ENCODE measurements at places on chromosomes 4 and X. TPM values are rescaled to one million over a fixed set of nuclear protein-coding genes. Genes with fewer than 3 reads are reported as not detected.

NAP1L2 gene
- 3.8 TPM for polyA plus RNA-seq

USP9X gene
- polyA plus RNA-seq = 74.2 TPM

DIPK2B gene
- polyA plus RNA-seq = 8.4 TPM

SH3TC1 gene
- polyA plus RNA-seq = 24.4 TPM

CFI gene
- polyA plus RNA-seq = 85.5 TPM

SHROOM3 gene
- polyA plus RNA-seq = 33.4 TPM

DNA sequence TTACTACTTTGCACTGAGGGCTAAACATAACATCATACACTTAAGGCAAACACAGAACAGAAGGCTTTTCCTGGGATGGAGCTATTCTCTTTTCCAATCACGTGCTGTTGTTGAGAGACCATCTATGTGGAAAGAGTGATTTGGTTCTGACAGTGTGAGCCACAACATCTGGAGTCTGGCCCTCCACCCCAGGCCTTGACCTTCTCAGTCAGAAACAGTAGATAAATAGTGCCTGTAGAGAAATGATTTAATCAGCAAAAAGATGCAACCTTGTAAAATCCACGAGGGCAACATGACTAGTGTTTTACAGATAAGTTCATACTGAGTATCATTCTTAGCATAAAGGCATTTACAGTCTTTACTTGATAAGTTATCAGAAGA, 10.8 kb upstream of the SFRP2 start:
- no peak for DNase-seq

- DNase-seq = no peak
Measured at GRCh38 chrX:42797651-42798269, 19.8 kb upstream of the PPP1R2C start.

- DNase-seq = no peak
Measured at GRCh38 chrX:93711076-93711475, 37.1 kb downstream of the FAM133A start.

DNA sequence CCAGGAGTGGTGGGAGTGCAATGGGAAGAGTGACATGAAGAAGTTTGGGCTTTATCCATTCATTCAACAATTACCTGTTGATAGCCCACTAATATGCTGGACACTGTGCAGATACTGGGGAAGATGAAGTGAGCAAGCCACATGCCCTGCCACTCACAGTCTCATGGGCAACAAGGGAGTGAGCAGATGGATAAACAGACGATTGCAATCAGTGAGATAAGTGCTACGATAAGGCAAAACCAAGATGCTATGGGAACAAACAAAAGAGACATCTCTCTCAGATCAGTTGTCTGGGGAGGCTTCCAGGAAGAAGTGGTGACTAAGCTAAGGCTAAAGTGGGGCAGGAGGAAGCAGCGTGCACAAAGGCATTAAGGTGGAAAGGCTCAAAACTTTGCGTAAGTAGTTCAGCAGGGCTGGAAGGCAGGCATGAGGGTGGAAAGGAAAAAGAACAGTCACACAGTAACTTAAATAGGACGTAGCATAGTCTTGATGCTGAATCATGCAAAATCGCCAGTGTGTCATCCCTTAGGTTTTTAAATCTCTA, 31.7 kb downstream of the GAB3 start:
- no peak for DNase-seq

DNA sequence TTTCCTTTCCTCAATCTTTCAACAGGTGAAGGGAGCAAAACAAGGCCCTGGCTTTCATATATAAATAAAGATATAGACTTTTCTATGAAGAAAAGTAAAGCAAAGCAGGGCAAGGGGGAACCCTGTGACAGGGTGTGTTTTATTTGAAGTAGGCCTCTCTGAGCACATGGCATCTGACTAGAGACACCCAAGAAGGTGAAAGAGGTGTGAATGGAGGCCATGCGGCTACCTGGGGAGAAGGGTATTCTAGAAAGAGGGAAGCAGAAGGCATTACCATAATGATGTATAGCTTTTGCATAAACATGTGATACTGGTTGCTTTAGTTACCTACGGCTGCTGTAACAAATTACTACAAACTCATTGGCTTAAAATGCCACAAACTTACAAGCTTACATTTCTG, 75.8 kb downstream of the DHX15 start:
- DNase-seq = no peak

DNA sequence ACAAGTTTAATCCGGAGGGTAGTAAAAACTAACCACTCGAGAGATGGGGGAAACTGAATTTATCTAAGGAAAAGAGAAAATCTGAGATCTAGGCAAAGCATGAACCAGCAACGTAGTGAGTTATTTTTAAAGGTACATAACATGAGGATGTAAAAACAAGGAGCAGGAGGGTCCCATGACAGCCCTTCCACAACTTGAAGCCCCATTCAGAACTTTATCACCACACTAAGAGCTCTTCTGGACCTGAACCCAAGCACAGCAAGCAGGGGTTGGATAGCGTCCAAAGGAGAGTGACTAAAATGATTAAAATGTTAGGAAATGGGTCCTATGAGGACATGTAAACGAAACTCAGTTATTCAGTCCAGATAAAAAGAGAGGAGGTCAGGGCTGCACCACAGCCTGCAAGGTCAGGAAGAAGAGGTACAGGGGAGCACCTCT, 16.2 kb downstream of the SH3RF1 start:
- DNase-seq = no peak

DNA sequence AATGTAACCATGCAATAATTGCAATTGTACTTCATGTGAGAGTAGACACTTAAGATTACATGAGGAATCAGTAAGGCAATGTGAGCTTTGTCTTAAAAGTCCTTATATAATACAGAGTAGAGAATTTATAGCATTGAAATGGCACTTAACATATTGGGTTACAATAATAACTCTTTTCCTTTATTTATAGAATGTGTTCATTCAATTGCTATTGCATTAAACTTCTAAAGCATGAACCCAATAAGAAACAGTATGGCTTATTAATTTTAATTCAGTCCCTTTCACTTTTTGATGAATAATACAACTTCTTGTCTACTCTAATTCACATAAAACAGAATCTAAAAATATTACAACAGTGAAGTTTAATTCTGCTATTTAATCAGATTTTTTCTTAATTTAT, 174.2 kb upstream of the PABPC4L start:
- no peak for DNase-seq

DNA sequence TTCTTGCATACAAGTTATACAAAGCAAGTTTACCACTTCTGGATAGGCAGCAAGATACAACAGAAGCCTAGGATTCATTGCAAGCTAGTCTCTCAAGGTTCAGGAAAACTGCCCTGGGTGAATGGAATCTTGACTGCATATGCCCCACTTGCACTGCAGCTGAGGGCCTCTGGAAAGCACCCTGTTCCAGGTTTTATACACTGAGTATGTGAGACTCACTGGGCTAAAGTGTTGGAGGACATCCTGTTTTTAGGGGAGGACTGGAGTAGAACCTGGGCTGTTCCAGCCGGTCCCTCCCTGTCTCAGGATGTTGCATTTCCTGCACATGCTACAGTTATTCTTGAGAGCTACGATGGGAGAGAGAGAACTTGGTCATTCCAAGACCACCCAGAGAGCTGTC, 168.5 kb upstream of the NUDT6 start:
- no peak for DNase-seq

DNA sequence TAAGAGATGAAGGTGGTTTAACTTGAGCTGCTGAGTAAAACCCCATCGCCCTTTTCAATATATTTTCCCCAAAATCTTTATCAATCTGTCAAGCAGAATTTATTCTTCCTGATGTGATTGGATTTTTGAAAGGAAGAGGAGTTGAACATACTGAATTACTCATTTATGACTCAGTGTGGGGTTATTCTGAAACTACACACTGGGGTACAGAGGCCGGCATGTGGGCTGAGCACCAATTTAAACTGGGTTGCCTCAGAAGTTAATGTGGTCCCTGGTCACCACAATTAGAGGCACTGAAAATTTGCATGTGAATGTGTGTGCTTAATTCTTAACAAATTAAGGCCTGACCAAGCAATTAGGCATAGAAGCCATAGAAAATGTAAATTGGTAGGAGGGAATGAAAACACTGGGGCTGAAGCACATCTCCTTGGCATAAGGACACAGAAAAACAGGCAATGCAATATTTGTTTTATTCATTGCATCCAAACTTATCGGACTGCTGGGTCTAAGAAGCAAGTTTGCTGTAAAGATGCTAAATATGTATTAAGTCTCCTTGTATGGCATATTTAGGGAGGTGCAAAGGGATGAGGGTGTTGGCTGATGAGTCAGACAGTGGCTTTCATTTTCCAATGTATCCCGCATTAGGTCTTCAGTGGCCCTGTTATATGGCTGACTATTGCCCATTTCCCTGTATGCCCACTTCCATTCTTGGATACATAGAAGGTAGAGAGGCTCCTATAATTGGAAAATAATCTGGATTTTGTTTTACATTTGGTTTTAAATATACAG, 170.9 kb downstream of the IL15 start:
- DNase-seq = no peak

GRCh38 chr4:27082776-27083175, 222.1 kb downstream of the STIM2 start:
- no peak for DNase-seq

DNA sequence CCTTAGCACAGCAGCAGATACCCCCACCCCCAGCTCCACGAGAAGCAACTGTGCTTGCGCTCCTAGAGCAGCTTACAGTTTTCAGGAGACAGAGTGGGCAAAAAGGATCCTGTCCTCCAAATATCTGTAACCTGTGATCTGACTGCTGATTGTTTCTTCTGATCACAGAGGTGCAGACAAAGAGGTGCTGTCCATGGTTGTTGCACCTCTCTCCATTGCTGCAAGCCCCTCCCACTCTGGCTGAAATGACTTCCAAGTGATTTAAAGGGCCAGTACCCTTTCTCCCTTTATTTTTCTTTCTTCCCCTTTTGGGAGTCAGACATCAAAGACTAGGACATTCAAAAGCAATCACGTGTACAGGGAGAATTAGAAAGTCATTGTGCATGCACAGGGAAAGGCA, 205.3 kb upstream of the GEMIN8 start:
- DNase-seq = no peak

DNA sequence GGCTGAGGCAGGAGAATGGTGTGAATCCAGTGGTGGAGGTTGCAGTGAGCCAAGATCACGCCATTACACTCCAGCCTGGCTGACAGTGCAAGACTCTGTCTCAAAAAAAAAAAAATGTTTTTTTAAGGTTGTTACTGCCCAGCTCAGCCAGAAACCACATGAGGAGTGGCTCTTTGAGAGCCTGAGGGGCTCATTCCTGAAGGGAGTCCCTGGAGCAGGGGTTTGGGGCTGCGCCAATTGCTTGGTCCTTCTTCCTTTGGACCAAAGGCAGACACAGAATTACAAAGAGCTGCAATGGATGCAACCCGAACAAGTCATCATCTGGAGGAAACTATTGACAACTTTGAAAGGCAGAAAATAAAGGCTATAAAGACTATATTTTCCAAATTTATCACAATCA, 60.6 kb upstream of the WWC2 start:
- no peak for DNase-seq
